ENCODE measurements at places on chromosomes 4 and X.
A peak's percentile ranks its signal among the peaks of the same experiment; 100 is the strongest.

DNA sequence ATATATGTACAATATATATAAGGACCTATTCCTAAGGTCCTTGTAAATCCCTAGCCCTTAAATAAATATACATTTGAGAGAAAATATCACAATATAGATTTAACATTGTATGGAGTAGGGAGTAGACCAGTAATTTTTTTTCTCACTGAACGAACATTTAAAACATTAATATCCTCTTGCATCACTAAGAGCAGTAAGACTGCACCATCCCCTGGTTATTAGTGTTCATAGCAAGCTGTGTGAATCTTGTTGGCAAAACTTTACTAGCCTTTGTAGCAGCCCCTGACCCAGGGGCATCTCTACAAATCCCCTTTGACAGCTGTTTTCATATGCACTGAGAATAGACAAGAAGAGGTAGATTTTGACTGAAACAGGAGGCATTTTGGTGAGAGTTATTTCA lies 146.5 kb downstream of the IL1RAPL2 start:
- DNase-seq: no peak

DNA sequence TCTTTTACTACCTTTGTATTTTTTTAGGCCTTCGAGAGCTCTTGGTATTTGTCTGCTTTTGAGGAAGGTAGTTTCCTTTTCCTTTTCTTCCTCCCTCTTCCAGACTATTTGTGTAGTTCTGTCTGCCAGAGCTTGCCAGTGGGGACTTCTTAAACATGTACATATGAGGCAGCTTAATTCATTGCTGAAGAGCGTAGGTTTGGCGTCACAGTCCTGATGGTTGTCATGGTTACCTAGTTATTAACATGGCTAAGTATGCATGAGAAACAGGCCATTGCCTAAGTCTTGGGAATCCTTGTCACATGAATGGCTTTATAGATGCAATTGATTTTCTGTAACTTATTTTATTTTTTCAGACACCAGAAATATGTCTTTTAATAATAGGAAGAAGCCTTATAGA lies 48.5 kb upstream of the ARMCX2 start:
- no peak for DNase-seq

DNA sequence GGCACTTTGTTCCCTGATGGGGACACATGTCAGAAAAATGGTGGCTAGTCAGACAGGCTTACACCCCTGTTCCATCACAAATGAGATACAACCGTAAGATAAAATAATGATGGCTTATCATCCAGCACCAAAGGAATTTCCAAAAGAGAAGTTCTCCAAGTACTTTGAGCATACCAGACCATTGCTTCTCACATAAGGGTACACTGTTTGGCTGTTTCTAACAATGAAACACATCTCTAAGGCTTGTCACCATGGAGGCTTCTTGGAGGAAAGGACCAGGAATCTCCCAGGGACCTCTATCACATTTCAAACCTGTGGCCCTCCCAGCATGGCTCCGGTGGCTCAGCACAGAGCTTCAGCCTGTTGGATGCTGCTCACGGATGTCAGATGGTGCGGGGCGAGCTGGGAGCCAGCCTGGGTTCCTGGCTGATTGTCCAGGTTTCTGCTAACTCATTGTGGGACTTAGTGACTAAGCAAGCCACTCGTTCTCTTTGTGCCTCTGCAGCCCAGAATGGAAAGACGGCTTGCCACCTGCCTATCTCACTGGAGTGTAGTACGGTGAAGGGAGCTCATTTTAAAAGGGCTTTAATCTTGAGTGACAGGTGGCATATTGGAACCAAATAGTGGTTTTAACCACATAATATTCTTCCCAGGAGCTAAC lies 54.5 kb downstream of the FHDC1 start:
- DNase-seq: no peak

GRCh38 chr4:147355847-147356246 lies 125.0 kb upstream of the EDNRA start:
- DNase-seq: no peak

- DNase-seq: no peak
These were observed 55.9 kb upstream of the HGFAC start for GRCh38 chr4:3385711-3386420.

- no peak for DNase-seq
These were observed 224.1 kb upstream of the FGF16 start for GRCh38 chrX:77223046-77223445.

DNA sequence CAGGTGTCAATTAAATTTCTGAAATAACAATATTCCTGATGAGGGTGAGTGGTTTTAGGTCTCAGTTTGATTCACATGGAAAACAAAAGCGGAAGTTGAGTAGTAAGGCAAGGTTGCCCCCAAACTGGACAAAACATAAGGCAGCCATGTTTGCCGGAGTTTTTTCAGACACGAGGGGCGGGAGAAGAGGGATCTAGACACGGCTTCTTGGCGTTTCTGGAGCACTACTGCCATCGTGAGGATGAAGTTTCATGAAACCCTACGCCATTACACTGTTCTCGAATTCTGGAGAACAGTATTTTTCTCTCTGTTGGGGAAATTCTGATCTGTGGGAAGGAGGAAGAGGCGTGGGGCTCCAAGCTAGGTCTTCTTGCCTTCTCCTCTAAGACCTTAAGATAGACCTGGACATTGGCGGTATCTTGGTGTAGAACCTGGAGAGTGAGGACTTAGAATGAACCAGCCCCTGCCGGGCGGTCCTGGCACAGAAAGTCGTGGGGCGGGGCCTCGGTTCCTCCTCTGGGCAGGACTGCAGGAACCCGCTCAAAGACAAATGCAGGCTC lies 160.3 kb downstream of the OR13H1 start:
- DNase-seq: peak; percentile 83

GRCh38 chrX:136200466-136200865 lies 50.7 kb downstream of the MAP7D3 start:
- DNase-seq: no peak

- no peak for DNase-seq
These were observed 76.6 kb downstream of the USO1 start for GRCh38 chr4:75800972-75801371.

GRCh38 chr4:184217634-184218033 lies at the start of gene ENPP6:
TSS of gene ENPP6 (minus strand) at chr4:184217873. CDS start at chr4:184217819, 54 bp downstream.
- no peak for DNase-seq

- no peak for DNase-seq
These were observed 637.8 kb upstream of the ADGRL3 start for GRCh38 chr4:60562334-60562733.

- DNase-seq: no peak
These were observed 11.0 kb upstream of the MAMLD1 start for GRCh38 chrX:150352114-150352513.

DNA sequence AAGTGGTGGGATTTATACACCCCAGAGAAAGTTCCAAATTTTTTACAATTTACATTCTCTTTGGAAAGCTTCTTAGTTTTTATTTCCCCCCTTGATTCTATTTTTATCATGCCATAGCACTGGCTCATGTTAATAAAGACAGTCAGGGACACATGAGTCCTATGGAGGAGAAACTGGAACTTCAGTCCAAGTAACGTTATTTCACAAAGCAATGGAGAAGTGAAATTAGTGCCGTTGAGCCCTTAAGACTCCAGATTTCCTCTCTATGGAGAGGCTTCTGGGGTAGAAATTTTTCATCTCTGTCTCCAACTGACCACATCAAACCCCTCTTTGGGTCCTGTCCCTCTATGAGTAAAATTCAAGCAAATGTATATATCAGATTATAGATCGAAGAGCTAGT lies 12.8 kb upstream of the TASL start:
- DNase-seq: no peak

DNA sequence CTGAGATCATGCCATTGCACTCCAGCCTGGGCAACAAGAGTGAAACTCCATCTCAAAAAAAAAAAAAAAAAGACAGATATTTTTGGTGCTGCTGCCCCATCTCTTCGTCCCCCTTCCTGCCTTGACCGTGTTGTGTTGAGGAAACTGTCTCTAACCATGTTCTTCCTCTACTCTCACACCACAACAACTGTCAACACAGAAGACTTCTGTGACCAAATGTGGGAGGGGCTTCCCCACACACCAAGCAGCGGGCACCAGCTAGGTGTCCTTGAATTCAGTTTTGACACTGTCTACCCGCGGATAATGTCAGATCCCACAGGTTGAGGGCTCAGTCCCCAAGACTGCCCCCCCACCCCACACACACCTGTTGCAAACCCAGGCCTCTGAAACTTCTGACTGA lies 104.7 kb upstream of the BCOR start:
- DNase-seq: peak; percentile 24

GRCh38 chr4:83189631-83190136 lies 75.2 kb upstream of the PLAC8 start:
- DNase-seq: no peak

- DNase-seq: no peak
These were observed 99.6 kb upstream of the TMEM150C start for GRCh38 chr4:82661181-82661992.

- no peak for DNase-seq
These were observed 42.3 kb upstream of the SRPX start for GRCh38 chrX:38262715-38263620.

GRCh38 chrX:17713288-17713687 lies 24.0 kb upstream of the SCML1 start:
- no peak for DNase-seq

DNA sequence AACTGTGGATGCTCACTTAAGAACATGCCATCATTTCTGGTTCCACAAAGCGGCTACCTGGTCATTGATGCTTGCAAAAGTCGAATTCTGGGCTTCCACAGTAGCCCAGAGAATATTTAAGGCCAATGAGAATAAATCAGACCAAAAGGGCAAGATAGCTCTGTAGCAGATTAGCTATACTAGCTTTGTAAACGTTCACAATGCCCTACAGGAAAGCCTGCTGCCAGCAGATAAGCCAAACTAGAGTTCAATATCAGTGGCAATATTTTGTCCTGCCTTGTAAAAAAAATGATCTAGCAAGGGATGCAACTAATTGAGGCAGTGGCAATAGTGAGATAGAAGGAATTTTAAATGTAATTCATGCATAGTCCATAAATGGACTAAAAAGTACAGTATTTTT lies 387.7 kb upstream of the TEX13C start:
- DNase-seq: no peak

DNA sequence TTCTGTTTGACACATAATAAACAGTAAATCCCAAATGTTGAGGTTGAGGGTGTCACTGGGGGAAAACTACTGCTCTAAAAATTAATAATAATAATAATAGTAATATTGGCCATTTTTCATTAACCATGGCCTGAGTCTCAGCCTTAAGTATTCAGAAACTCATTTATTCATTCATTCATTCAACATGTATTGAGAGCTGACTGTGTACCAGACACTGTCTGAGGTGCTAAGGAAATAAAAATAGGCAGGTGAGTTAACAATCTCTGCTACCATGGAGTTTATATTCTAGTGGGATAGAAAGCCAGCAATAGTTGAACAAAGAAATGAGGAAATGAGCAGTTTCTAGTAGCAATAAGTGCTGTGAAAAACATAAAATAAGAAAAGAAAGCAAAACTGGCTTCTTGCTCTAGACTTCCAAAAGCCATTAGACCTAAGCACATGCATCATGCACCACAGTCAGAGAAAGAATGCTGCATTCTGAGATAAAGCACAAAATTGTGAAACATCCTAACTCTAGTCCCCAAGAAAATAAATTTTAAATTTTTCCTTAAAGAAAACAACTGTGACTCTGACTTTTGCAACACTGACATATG lies 278.7 kb downstream of the RCHY1 start:
- DNase-seq: peak; percentile 29

DNA sequence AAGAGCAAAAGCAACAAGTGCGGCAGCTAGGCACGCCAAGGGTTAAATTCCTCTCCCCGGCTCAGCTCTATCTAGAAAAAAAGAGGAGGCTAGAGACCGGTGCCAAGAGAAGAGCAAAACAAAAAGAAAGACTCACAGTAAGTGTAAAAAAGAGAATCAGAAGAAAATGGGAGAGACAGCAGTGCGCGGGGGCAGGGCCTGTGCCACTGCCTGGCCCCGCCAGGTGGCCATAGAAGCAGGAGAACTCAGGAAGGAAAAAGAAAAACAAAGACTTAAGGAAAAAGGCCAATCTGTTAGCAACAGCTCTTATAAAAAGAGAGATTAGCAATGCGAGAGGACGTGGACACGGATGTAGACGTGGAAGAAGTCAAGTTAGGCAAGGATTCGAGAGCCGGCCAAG lies 3.2 kb downstream of the ACOX3 start:
- DNase-seq: no peak

- DNase-seq: no peak
These were observed 68.7 kb downstream of the MEPE start for GRCh38 chr4:87901422-87901992.

DNA sequence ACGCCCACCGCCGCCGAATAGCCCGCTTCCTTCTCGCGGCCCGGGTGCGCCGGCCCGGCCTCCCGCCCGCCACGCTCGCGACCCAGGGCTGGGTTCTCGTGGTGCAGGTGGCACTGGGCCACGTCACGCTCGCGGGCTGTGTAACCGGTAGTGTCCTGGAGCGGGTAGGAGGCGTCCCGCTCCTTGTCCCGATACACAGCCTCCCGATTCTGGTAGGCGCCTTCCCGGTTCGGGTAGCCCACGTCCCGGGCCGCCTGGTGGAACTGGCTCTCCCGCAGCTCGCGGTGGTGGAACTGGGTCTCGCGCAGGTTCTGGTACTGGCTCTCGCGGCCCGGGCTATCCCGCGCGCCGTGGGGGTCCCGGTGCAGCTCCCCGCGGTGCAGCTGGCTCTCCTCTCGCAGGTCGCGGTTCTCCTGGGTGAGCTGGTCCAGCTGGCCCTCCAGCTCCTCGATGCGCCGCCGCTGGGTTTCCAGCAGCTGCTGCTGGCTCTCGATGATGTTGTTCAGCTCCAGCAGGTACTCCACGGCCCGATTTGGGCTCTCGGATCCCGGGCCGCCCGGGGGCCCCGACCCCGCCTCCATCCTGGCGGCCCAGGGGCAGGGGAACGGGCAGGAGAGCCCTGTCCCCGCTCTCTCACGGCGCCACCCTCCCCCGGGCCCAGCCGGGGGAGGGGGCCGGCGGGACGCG lies 39.3 kb upstream of the IQSEC2 start:
- peak; percentile 17 for DNase-seq

DNA sequence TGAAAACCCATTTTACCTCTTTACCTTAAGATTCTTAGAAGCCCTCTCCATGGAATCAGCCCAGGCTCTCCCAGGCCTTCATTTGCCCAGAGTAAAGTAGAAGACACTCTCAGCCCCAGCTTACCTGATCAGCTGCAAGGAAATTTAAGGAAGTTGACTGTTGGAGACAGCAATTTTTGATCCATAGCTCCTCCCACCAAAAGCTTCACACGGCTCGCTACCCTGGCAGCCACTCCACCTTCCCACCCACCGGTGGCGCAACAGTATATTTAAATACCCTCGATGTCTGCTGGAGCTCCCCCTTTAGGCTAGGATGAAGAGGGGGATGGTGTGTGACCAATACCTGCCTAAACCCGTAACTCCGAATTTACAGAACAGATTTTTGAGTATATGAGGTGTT lies 75.4 kb downstream of the MBNL3 start:
- DNase-seq: no peak

- DNase-seq: no peak
These were observed 4.6 kb downstream of the TXK start for GRCh38 chr4:48129307-48130014.

GRCh38 chrX:39559229-39559628 lies 538.5 kb downstream of the BCOR start:
- no peak for DNase-seq

All from naive B cell (primary cell).